ENCODE measurements at places on chromosomes 2 and 18. TPM values are rescaled to one million over a fixed set of nuclear protein-coding genes. Genes with fewer than 3 reads are reported as not detected.
A peak's percentile ranks its signal among the peaks of the same experiment; 100 is the strongest.

DNA sequence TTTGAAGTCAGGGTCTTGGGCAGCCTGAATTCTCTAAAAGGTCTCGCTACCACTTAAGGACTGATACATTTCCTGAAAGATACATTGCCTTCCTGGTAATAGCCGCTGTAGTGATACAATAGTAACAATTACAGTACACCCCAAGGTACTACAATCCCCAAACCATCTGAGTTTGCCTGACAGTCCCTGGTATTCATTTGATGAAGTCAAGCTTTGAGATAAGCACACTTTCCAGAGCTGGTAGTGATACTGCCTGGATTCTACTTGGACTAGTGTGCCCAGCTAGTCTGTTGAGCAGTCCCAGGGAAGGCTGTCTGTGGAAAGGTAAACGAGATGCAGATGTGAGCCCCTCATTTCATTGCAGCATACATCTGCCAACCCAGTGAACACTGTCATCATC, 24.4 kb upstream of the ITGB6 start:
- no peak for DNase-seq

DNA sequence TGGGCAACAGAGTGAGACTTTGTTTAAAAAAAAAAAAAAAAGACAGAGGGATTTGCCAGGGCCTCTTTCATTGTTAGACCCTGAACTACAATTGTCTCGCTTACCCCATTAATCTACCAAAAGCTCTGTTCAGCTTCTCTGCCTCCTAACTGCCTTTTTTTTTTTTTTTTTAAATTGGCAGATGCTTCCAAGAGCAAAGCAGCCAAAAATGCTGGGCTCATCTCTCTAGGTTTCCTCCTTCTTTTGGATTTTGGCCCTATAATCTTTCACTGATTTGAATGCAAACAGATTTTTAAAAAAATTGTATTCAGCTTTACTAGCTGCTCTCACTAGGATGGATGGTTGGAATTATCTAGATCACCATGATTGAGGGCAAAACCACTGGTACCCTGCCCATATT, 33.2 kb upstream of the RAPGEF4 start:
- DNase-seq: no peak

DNA sequence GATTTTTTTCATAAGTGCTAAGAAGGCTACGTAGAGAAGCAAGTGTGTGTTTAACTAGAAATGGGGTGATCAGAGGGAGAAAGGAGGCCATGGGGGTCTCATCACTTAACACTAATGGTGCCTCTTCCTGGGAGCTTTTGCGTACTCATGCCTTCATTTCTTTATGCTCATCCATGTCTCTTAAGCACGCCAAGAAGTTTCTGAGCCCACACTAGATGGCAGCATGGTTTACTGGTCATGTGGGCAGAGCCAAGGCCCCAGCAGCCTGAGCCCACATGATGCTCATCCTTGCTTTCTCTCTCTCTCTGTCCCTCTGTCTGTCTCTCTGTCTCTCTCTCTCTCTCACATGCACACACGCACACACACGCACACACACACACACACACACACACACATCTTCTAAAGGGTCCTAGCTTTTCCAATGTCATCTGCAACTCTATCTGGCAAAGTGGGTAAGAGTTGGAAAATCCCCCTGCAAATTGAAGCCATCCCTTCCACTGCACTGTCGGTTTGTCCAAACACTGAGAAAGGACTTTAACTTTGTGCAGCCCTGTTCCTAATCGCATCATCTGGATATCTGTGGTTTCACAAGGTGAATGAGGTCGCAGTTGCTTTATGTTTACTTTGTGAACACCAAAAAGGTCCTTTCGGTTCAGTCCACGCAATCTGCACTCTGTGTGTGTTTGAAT, 137.1 kb upstream of the CCDC68 start:
- DNase-seq: peak; percentile 84

- DNase-seq: peak; percentile 17
Observed at GRCh38 chr2:218861645-218862318, 2.2 kb downstream of the WNT6 start.

- no peak for DNase-seq
Observed at GRCh38 chr2:767440-767839, 90.2 kb upstream of the TMEM18 start.

Gene FLACC1
- 0.27 TPM for total RNA-seq
